Small intestine (tissue), 16 donors: ENCODE measurements at places on chromosomes 1 and 21. TPM values are rescaled to one million over a fixed set of nuclear protein-coding genes. Genes with fewer than 3 reads are reported as not detected.
A peak's percentile ranks its signal among the peaks of the same experiment; 100 is the strongest.

- no peak for DNase-seq
These were observed 24.0 kb downstream of the FNBP1L start for GRCh38 chr1:93471911-93472310.

- DNase-seq: no peak
These were observed 24.1 kb downstream of the CEPT1 start for GRCh38 chr1:111164151-111164550.

GRCh38 chr1:48261881-48262400 lies 39.4 kb downstream of the SLC5A9 start:
- DNase-seq: no peak

Gene ARPC5
- polyA plus RNA-seq: 140 TPM

Gene TNNT2
- 86.7 TPM for polyA plus RNA-seq

- DNase-seq: no peak
These were observed 88.1 kb downstream of the DMRTB1 start for GRCh38 chr1:53547231-53547790.

GRCh38 chr1:215526147-215526845 lies 40.8 kb upstream of the KCTD3 start:
- peak; percentile 61 for DNase-seq

Gene TDRD5
- 0.57 TPM for polyA plus RNA-seq
